ENCODE measurements at places on chromosomes 6 and 20.

DNA sequence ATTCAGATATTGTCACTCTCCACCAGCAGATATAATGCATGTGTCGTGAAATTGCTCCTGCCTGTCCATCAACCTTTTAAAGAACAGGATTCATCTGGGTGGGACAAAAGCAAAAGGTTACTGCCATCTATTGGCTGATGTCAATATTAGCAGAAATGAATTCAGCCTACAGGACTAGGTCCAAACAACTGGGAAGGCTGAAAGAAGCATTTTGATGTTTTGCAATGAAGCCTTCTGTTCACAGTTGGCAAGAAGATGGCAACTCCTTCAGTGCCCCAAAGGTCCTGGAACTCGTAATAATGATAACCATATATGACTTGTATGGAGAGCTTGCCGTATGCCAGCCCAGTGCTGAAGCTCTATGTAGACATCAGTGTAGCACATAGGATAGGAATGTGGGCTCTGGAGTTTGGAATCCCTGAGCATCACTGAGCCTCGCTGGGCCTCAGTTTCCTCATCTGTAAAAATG, 7.5 kb downstream of the BCAS1 start:
- peak; percentile 73 for DNase-seq

DNA sequence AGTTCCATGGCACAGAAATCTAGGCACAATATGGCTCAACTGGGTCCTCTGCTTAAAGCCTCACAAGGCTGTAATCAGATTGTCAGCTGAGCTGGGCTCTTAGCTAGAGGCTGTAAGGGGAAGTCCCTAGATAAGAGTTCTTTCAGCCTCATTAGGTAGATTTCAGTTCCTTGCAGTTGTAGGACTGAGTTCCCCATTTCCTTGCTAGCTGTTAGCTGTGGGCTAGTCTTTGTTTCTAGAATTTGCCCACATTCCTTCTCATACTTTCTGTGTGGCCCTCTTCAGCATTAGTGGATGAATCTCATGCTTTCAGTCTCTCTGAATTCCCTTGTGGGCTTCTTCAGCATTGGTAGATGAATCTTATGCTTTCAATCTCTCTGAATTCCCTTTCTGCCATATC, 71.0 kb upstream of the MRAP2 start:
- DNase-seq = no peak

DNA sequence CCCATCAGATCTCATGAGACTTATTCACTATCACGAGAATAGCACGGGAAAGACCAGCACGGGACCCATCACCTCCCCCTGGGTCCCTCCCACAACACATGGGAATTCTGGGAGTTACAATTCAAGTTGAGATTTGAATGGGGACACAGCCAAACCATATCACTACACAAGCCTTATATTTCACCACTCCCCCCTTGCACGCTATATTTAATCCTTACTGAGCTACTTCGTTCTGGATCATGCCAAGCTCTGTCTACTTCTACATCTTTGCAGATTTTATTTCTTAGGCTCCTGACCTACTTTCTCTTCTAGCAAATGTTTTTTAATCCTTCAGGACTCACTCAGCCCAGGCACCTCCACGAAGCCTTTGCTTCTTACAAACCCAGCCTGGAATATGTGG, 452.6 kb upstream of the SOX4 start:
- no peak for DNase-seq

DNA sequence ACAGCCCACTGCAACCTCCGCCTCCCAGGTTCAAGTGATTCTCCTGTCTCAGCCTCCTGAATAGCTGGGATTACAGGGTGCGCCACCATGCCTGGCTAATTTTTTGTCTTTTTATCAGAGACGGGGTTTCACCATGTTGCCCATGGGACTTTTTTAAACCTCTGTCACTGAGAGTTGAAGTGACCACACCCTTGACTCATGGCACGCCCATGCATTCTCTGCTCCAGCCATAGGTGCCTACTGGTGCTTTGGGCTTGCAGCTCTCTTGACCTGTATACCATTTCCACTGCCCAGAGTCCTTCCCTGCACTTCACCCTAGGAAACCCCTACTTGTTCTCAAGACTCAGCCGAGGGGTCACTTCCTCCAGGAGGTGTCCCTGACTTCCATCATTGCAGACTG, 2.4 kb upstream of the SCRT2 start:
- no peak for DNase-seq

DNA sequence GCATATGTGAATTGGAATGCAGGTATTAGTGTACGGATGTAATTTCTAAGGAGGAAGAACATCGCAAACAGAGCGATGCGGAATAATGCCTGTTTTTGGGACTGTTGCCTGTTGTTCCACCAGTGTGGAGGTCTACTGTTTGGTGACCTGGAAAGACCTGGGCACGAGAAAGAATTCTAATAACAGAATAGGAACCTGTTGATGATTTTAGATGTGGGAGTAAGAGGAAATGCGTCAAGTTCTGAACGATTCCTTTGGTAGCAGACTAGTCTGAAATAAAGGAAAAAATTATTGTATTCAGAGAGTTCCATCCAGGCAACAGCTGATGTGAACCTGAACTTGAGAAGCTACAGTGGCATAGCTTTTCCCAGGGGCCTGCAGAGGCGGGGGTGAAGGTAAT, 192.1 kb downstream of the DTNBP1 start:
- DNase-seq = no peak

DNA sequence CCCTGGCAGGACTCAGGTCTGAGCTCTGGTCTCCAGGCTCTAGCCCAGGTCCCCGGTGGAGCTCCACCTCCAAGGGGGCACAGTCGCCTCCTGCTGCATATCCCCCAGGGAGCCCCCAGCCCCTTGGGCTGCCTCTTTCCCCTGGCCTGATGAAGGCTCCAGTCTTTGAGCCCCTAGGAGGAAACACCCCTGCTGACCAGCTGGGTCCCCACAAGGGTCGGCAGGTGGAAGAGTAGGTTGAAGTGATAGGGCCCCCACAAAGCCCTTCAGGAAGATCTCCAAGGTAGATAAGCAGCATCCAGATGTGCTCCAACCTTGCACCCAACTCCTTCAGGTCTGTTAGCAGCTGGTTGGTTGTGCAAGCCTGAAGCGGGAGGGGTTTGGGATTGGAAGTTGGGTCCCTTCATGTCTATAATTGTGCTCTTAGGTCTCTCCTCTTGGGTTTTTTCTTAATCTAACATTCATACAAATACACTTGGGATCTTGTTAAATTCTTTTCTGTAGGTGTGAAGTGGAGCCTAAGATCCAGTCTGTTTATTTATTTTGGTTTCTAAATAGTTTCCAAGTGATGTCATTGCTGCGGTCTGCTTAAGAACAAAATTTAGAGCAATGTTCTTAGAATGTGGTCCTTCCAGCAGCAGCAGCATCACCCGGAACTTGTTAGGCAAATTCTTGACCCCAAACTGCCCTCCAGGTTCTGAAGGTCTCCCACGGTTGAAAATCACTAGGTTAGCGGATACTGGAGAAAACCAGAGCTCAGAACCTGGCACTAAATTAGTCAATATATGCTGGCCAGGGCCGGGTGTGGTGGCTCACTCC, 5.1 kb downstream of the UBE2C start:
- no peak for DNase-seq

DNA sequence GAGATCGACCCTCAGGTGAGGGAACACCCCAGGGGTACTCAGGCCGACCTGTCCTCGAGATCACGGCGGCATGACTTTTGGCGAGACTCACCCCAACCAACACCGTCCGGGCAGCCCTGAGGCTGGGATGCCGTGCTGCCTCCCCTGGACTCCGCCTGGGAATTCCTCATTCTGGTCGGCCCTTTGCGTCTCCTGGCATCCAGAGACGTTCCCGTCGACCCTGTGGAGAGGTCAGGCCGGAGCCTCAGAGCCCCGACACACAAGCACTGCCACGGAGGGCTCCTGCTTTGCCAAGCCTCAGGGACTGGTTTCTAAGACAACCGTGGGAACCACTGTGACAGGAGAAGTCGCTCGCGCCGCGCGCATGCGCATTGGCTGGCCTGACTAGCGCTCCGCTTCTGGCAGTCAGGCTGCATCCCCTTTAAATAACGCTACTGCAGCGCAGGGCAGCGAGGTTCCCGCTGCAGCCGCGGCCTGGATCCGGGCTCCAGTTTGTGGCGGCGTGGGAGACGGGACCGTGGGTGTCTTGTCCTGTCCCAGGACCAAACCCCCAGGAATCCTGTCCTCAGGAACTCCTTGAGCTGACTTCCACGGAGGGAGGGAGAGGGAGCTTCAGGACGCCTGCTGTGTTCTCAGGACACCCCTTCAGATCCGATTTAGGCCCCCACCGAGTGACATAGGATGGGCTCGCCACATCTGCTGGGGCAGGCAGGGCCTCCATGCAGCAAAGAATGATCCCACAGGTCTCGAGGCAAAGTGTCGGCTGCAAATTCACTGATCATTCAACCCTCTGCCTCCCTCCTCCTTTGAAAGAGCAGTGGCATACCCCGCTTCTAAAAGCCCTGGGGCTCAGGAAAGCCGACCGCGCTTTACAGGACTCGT, 163.2 kb upstream of the ZNF337 start:
- no peak for DNase-seq

- DNase-seq = no peak
Observed at GRCh38 chr6:119237177-119237715, 112.3 kb downstream of the MAN1A1 start.

DNA sequence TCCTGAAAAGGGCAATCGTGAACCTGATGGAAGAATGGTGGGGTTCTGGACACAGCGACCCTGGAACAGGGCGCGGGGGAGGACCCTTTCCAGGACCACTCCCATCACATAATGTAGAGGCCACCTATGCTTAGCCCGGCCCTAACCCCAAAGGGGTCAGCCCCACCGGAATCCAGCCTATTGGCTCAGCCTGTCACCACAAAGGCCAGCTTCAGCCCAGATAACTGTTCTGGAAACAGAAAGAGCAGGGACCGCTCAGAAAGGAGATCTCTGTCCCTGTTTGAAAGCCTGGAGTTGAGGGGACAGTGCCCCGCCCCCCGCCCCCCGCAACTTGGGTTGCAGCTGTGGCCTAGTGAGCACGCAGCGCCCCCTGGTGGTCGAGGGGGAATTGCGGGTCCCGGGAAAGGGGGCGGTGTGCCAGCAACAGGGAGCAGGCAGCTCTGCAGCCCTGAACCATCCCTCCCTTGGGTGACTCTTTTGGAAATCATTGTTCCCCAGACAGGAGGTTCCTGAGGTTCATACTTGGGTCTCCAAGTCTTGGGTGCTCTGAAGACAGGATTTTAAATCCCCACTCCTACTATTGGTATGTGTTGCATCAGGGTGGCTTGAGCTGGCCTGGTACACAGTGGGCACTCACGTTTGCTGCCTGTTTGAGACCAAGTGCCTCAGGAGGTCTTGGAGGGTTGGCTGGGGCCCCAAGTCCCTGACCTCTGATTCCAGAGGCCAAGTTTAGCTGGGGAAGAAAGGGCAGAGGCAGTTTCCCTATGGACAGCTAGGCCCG, 1.5 kb downstream of the SIGLEC1 start:
- peak; percentile 94 for DNase-seq

GRCh38 chr6:41487860-41488432, 58.2 kb upstream of the FOXP4 start:
- DNase-seq = no peak

DNA sequence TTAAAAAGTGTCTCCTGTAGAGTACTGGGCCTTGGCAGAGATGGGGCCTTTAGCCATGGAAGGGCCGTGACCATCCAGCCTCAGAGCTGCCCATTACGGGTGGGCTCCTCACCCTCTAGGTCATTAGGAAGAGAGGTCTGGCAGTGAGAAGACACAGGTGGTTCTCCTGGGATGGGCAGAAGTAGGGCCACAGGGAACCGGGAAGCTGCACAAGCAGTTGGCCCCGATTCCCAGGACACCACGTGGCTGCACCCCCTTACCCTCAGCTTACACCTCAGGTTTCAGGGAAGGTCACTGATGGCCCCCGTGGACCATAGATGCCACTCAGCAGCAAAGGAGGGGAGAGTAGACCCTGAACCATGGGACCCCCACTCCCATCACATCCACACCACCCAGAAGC, 1.6 kb downstream of the RAET1G start:
- DNase-seq = no peak

- no peak for DNase-seq
Observed at GRCh38 chr6:25068866-25069265, 133.1 kb upstream of the RIPOR2 start.

GRCh38 chr6:72746276-72746675, 124.4 kb downstream of the KCNQ5 start:
- no peak for DNase-seq

DNA sequence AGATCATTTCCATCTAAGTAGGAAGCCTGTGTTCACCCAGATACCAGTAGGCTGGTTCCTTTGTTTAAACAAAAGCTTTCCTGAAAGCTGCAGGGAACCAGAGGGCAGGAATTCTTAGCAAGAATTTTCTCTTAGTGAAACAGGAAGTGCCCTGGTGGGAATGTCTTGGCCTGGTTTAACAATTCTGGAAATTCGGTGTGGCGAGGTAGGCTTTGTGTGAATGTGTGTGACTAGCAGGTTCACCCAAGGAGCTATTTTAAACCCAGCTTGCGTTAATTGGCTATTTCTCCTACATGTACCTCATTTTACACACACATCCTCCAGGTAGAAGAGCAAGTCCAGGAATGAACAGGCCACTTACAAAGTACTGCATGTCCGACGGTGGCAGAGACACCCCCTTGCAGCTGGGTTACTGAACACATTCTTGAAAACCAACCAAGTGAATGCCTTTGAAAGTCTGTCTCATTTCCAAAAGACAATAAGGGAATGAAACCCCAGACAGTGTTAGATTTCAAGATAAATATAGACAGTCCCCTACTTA, 64.6 kb downstream of the GFOD1 start:
- DNase-seq = no peak

GRCh38 chr6:147825848-147826247, 317.4 kb downstream of the SAMD5 start:
- no peak for DNase-seq

DNA sequence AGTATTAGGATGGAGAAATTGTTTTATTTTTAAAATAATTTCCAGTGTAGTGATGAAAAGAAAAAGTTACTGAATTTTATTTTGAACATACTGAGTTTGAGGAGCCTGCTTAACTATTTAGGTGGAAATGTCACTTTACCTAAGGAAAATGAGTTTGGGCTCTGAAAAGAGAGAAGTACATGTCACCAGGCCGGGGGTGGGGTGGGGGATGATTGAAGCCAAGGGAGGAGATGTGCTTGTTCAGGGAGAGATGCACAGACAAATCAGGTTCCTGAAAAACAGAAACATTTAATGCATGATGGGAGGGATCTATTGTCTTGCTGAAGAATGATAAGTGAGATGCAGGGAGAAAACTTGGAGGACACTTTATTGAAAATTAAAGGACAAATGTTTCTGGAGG, 71.3 kb downstream of the PLCB1 start:
- DNase-seq = no peak

DNA sequence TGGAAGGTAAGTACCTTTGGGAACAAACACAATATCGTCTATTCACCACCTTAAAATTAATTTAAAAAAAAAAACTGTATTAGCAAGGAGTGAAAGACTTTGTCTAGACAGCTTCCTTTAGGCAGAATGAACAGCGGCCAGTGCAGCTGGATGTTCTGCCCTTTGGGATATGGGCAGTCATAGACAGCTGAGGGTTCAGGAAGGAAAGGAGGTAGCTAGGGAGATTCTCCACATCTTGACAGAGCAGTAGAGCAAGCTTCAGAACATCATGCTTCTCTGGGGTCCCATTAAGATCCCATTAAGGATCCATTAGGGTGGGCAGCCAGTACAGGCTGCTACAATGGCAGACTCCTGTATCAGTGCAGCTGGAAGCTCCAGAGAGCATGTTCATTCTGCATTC, 46.5 kb upstream of the PLCB4 start:
- no peak for DNase-seq
